ENCODE measurements at places on chromosomes 7 and 10.

- no peak for DNase-seq
- H3K4me3 ChIP-seq, result no peak overlapping the region
- no peaks in the 10 kb centered on the region for H3K27me3 ChIP-seq
- peaks cover 14% of the 10 kb centered on the region for H3K4me1 ChIP-seq
Observed at GRCh38 chr7:28615091-28615490, 202.8 kb downstream of the CREB5 start.

- DNase-seq, result no peak
- H3K27ac ChIP-seq, result no peak overlapping the region
- H3K36me3 ChIP-seq, result no peaks in the 10 kb centered on the region
- no peaks in the 10 kb centered on the region for H3K4me1 ChIP-seq
Observed at GRCh38 chr10:13213163-13213562, 21.0 kb downstream of the UCMA start.

DNA sequence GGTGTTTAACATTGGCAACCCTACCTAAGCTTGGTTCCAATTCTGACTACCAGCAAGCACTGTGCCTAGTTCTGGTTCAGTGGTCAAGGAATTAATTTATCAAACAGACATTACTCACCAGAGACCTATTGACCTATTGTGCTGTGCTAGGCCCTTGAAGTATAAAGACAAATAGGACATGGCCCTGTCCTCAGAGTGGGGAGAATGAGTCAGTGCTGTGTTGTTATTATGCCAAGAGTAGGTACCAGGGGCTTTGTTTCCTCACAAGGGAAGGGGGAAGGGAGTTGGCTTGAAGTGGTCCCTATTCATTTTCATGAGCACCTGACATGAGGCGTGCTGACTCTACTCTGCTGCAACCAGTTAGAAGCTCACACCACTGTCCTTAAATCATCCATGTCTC, 62.6 kb upstream of the PLPP4 start:
- H3K27me3 ChIP-seq, result no peaks in the 10 kb centered on the region
- H3K4me1 ChIP-seq, result no peaks in the 10 kb centered on the region
- no peak overlapping the region for H3K4me3 ChIP-seq
- no peak overlapping the region for H3K27ac ChIP-seq
- no peaks in the 10 kb centered on the region for H3K36me3 ChIP-seq
- DNase-seq, result no peak

DNA sequence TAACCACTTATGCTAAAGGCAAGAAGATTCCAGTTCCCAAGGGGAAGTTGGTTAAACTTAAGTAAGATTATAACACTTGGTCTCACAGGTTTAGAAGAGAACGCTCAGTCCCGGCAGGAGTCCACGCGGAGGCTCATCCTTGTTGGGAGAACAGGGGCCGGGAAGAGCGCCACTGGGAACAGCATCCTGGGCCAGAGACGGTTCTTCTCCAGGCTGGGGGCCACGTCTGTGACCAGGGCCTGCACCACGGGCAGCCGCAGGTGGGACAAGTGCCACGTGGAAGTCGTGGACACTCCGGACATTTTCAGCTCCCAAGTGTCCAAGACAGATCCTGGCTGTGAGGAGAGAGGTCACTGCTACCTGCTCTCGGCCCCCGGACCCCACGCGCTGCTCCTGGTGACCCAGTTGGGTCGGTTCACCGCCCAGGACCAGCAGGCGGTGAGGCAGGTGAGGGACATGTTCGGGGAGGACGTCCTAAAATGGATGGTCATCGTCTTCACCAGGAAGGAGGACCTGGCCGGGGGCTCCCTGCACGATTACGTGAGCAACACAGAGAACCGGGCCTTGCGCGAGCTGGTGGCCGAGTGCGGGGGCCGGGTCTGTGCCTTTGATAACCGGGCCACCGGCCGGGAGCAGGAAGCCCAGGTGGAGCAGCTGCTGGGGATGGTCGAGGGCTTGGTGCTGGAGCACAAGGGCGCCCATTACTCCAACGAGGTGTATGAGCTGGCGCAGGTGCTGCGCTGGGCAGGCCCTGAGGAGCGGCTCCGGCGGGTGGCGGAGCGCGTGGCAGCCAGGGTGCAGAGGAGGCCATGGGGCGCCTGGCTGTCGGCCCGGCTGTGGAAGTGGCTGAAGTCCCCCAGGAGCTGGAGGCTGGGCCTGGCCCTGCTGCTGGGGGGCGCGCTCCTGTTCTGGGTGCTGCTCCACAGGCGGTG, 3.8 kb downstream of the GIMAP1 start:
- peak; percentile 26 for DNase-seq
- H3K36me3 ChIP-seq, result peaks cover 8% of the 10 kb centered on the region
- H3K27me3 ChIP-seq, result no peaks in the 10 kb centered on the region
- peak overlapping the region; percentile 7 for H3K4me3 ChIP-seq
- H3K27ac ChIP-seq, result peak overlapping the region; percentile 63
- peaks cover 8% of the 10 kb centered on the region for H3K4me1 ChIP-seq

GRCh38 chr7:19772306-19772705, 1.1 kb downstream of the TMEM196 start:
- no peak overlapping the region for H3K4me3 ChIP-seq
- no peaks in the 10 kb centered on the region for H3K36me3 ChIP-seq
- H3K4me1 ChIP-seq, result no peaks in the 10 kb centered on the region
- no peak for DNase-seq
- H3K27ac ChIP-seq, result no peak overlapping the region

GRCh38 chr7:1124164-1124563, 35.8 kb downstream of the ZFAND2A start:
- H3K4me1 ChIP-seq, result peaks cover 38% of the 10 kb centered on the region
- H3K27me3 ChIP-seq, result no peaks in the 10 kb centered on the region

DNA sequence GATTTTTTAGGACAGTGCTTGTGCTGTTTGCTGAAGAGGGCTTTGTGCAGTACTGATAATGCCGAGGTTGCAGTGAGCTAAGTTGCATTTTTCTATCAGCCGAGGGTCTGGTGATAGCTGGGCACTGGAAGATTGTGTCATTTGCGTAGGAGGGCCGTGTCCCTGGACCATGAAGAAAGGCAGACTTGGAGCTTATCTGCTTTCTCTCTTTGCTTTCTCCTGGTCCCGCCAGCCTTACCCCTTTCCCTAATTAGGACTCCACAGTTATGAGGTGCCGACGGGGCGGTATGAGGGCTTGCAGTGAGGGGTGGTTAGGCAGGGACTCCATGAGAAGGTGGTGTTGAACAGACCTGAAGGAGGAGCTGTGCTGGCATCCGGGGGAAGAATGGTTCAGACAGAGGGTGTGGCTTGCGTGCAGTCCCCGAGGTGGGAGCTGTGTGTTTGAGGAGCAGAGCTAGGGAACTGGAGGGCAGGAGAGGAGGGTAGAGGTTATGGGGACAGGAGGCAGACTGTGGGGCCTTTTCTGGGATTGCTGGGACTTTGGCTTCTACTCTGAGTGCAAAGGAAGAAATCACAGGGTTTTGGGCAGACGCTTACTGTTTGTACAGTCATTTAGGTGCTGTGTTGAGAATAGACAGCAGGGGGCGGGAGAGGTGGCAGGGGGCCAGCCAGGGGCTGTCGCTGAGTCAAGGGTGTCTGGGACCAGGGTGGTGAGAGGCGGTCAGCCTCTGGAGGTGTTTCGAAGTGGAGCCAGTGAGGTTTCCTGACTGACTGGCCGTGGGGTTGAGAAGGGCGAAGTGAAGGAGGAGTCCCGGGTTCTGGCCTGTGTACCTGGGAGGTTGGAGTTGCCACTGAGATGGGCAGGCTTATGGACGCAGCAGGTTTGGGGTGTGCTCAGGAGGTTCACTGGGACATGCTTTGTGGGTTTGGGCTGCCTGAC, 43.4 kb downstream of the PRF1 start:
- peak overlapping the region; percentile 54 for H3K27ac ChIP-seq
- peak overlapping the region; percentile 32 for H3K4me3 ChIP-seq
- H3K27me3 ChIP-seq, result no peaks in the 10 kb centered on the region
- peaks cover 8% of the 10 kb centered on the region for H3K36me3 ChIP-seq

DNA sequence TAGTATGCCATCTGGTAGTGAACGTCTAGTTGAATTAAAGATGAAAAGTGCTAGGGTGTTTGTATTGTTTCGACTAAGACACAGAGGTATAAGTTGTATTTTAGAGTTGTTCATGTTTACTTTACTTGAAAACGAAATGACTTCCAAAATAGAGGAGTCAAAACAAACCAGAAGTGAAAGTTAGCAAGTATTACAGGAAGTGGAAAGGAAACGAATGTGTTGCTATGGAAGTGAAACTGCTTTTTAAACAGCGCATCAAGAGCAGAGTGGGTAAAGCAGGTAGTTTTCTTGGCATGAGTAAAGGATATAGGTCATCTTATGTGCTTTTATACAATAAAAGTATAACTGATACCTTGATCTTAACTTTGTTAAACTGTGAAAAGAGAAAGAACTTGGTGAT, 20.0 kb upstream of the GALNTL5 start:
- H3K4me3 ChIP-seq, result no peak overlapping the region
- no peaks in the 10 kb centered on the region for H3K36me3 ChIP-seq
- H3K4me1 ChIP-seq, result no peaks in the 10 kb centered on the region
- H3K27ac ChIP-seq, result no peak overlapping the region

Measured in heart right ventricle (tissue), 16 donors.